Calu3 (cell line): ENCODE measurements at places on chromosomes 4 and X. TPM values are rescaled to one million over a fixed set of nuclear protein-coding genes. Genes with fewer than 3 reads are reported as not detected.
A peak's percentile ranks its signal among the peaks of the same experiment; 100 is the strongest.

UNC5C gene
- not detected in 2 replicates for total RNA-seq

CSAG2 gene
- not detected in 2 replicates for total RNA-seq

RENBP gene
- total RNA-seq: 0.80 and 1.6 TPM in 2 replicates

GRCh38 chrX:74923942-74924448 lies 1.3 kb downstream of the NEXMIF start:
- no peak for DNase-seq

PPP1R2C gene
- not detected in 2 replicates for total RNA-seq

DNA sequence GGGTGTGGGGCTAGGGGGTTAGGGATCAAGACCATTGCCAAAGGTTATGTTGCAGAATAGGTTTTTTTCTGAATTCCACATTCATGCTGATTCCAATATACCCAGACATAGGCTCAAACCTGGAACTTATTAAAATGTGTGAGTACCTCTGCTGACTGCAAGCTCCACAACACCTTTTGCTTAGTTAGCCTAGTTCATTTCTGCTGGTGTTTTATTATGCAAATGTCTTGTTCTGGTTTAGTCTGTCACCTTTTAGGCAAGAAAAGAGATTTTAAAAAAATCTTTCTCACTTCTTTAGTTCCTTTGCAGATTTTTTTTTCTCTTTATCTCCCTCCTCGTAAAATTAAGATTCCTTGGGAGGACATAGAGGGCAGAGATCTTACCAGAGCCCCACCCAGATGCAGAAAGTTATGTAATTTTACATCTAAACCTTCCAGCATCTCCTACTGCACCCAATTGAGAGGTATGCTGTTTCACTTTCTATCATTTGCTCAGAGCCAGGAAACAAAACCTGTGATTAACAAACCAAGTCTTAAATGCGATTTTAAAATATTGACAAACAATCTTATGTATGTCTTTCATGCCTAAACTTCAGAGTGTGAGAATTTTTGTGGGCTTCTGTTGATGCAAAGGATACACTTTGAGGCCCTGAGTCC lies 190.7 kb upstream of the CLNK start:
- DNase-seq: no peak

DNA sequence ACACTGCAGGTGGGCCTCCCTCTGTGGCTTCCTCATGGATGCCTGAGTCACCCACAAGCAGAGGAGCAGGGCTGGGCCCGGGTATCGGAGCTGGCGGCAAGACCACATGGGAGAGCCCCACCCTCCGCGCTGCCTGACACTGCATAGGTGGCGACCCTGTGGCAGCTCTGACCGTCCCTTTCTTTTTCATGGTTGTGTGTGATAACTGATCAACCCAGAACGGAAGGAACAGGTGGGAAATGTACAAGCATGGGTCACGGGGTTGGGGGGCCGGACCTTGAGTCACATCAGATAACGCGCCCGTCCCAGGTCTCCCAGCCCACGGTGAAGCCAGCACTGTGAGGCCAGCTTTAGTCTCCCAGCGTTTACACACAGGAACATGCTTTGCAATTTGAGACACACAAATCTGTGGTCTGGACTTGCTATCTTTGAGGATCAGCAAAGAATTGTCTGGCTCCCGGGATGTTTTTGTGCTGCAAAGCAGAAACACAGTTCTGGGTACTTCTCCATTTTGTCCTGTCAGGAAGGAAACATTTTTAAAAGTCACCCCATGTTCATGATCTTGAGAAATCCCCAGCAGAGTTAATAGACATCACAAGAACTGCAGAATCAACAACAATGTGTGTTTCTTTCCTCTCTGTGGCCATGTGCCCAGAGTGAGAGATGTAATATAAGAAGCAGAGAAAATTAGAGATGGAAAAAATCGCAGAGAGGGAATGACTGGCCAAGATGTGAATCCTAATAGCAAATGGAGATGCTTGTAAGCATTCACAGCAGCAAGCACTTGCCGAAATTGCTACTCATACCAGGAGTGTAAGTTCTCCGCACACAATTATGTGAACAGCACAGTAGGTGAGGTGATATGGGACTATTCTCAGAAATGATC lies 70.1 kb upstream of the CBR4 start:
- DNase-seq: peak; percentile 76

GRCh38 chr4:121736735-121737351 lies 28.1 kb downstream of the SMIM43 start:
- peak; percentile 58 for DNase-seq

- no peak for DNase-seq
Measured at GRCh38 chr4:93814141-93814540, 14.4 kb upstream of the ATOH1 start.

DNA sequence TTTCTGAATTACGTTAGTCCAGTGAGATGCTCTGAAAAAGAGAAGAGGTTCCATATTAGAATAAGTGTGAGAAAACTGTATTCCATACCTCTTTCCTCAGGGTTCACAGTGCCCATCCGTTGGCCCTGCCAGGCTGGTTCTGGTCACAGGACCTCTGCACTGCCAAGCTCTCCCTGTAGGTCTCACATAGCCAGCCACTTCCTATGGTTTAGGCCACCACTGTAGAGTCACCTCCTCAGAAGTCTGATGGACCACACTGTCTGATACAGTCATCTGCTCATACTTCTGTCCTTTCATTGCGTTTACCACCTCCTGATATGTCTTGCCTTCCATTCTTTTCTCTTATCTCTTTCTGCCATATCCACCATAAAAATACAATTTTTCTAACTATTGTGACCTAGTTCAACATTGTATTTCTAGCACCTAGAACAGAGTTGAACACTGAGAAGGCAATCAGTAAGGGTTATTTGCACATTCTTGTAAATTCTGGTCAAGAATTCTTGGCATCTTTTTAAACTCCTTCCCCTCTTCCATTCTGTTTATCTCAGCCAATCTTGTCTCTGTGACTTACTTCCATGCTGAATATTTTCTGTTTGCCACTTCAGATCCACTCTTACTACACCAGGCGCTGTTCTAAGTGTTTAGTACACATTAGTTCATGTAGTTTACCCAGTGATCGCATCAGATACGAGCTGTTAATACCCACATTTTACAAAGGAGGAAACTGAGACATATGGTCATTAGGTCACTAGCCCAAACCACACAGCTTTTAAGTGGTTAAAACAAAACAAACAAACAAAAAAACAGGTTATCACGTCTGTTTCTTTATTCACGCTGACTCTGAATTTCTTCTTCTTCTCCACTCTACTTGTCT lies 125.6 kb downstream of the CBR4 start:
- DNase-seq: no peak

NR0B1 gene
- not detected in 2 replicates for total RNA-seq

RASSF6 gene
- 12.5 and 12.8 TPM in 2 replicates for total RNA-seq

DNA sequence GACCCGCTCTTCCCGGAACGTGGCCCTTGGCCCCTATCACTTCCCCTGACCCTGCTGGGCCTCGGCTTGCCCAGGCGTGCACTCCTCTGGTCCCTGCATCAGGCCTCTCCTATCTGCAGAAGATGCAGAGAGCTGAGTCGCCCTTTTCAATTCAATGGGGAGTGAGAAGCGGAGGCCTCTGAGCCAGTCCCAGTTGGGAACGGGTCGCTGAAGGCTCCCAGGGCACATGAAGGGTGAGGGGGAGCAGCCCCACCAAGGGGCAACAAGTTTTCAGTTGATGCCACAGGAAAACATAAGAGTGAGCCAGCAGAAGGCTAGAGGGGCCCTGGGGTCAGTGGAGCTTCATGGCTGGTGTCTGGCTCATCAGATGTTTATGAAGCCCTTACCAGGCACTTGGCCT lies 17.1 kb downstream of the PSAPL1 start:
- DNase-seq: no peak

GRCh38 chrX:113868711-113869110 lies 715.2 kb upstream of the HTR2C start:
- DNase-seq: no peak

DNA sequence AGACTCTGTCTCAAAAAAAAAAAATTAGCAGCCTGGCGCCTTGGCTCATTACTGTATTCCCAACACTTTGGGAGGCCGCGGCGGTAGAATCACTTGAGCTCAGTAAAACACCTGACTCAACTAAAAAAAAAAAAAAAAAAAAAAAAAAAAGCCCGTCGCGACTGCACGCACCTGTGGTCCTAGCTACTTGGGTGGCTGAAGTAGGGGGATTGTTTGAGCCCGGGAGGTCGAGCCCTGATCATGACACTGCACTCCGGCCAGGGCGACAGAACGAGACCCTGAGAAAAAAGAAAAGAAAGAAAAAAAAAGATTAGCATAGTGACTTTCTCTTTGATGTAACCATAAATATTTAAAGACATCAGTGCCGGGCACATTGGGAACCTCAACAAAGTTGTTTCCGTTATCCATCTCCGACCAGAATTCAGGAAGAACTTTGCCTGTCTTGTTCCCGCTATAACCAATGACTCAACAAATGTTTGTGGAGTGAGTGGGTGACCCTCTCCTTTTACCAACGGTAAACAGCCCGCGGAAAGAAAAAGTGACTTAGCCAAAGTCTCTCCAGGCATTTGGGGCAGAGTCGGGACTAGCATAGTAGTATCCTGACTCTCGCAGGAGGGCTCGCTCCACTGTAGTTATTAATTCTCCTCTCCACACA lies 553 bp upstream of the MED28 start:
- peak; percentile 2 for DNase-seq
